ENCODE measurements at places on chromosomes 12 and 14.

- no peak for DNase-seq
Measured at GRCh38 chr12:72485017-72485701, 213.0 kb downstream of the TRHDE start.

GRCh38 chr14:100117633-100118395 lies 41.6 kb downstream of the DEGS2 start:
- DNase-seq, result no peak

DNA sequence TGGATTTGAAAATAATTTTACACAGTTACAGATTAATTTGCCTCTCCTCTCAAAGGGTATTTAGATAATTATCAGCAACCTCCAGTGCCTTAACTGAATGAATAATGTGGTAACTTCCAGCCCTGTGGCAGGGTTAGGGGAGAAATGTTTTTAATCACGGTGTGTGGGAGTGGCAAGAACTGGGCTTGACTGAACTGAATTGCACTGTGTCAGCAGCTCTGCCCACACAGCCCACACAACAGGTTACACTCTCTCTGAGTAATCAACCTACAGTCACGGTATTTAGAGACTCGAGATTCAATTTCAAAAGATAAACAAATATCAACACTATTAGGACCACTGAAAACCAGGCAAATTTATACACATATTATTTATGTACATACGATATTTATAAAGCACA lies 198.5 kb downstream of the KCNC2 start:
- DNase-seq, result no peak

GRCh38 chr12:62158461-62159360 lies 101.5 kb upstream of the USP15 start:
- no peak for DNase-seq

DNA sequence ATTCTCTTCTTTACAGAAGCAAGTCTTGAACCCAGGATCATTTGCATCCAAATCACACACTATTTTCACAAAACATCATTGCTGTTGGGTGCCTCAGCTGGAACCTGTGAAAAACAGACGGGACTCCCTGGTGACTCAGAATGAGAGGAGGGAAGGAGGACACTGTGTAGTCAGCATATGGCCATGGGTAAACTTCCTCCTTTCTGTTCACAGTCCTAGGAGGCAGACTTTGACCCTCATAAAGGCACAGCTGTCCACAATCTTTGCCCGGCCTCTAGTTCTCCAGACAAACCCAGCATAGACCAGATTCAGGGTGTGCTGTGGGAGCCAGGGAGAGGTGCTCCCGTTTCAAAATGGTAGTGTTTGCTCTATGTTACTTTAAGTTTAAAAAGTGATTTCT lies 62.0 kb downstream of the DYRK2 start:
- no peak for DNase-seq

DNA sequence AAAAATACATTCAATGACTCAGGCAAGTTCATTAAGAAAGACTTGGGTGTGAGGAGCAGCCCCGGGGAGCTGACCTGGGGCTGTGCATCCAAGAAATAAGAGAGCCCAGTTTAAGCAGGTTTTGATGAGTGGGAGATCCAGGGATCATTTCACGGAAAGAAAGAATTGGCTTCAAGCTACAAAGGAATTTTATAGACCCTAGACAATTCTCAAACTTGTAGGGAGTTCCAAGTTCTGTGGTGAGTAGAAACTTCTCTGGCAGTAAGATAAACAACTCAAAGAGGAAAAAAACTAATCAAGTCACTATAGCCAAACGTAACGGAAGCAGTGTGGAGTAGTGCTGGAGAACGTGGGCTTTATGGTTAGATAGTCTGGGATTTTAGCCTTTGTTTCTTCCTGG lies 175.7 kb upstream of the DDHD1 start:
- DNase-seq, result no peak

DNA sequence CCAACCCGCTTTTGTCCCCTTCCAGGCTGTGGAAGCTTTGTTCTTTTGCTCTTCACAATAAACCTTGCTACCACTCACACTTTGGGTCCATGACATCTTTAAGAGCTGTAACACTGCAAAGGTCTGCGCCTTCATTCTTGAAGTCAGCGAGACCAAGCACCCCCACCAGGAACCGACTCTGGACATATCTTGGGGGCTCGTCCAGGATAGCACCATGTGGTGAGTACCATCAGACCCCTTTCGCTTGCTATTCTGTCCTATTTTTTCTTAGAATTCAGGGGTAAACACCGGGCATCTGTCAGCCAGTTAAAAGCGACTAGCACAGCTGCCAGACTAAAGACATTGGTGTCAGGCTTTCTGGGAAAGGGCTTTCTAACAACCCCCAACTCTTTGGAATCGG lies 137.6 kb upstream of the PPFIA2 start:
- no peak for DNase-seq

DNA sequence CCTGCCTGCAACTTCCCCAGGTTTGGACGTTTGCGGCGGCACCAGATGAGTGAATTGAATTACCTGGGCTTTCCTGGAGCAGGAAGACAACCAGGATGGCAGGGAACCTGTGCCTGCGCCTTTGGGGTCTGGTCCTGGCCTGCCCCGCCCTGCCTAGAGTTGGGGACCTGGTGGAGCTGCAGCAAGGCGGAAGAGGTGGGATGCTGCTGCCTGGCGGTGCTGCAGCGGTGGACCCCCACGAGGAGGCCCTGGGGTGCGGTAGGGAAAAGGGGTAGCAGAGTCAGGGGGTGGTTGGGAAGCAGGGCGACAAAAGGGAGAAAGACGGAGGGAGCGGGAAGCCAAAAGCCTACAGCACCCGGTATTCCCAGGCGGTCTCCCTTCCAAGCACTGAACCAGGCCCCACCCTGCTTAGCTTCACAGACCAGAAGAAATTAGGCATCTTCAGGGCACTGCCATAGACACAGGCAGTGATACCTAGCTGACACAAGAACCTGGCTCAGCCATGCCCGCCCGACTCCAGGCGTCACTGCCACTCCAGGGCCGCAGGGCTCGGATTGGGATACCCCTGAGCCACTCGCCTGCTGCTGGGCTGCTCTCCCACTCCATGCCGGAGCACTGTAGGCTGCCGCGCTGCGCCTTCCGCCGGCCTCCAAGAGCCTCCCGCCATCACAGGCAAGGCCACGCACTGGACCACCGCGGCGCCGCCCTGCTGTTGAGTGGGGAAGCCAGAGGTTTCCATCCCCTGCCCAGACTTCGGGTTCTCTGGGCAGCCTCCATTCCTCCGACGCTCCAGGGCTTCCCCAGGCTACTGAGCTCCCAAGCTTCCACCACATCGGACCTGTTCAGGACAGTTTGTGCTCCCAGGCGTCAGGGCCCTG lies 155.2 kb upstream of the ALG10B start:
- no peak for DNase-seq

DNA sequence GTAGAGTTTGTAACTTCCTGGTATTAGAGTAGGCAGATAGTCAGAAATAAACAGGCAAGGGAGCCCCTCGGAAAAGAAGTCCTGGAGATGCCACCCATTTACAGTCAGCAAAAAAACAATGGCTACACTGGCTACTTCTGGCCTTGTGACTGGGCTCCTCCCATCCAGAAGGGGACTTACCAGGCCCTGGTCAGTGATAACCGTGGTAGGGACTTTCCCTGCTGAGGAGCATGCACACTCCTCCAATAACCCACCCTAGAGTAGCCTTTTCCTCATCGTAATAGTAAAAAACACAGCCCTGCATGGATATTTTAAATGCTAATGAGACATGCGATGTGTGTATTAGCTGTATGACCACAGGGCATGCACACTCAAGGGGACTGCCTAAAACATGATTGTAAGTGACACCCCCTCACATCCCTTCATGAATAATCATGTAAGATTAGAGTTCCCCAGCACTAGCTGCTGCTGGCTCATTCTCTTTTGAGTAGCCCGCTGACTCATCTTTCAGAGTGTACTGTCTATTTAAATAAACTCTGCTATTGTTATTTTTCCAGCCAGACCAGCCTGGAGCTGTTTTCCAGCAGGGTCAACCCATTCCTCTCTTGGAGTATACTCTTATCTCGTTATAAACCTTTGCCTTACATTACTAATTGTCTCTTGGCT lies 413.8 kb upstream of the TMTC1 start:
- DNase-seq, result no peak

- no peak for DNase-seq
Measured at GRCh38 chr14:44963044-44963528, 1.1 kb downstream of the TOGARAM1 start.

DNA sequence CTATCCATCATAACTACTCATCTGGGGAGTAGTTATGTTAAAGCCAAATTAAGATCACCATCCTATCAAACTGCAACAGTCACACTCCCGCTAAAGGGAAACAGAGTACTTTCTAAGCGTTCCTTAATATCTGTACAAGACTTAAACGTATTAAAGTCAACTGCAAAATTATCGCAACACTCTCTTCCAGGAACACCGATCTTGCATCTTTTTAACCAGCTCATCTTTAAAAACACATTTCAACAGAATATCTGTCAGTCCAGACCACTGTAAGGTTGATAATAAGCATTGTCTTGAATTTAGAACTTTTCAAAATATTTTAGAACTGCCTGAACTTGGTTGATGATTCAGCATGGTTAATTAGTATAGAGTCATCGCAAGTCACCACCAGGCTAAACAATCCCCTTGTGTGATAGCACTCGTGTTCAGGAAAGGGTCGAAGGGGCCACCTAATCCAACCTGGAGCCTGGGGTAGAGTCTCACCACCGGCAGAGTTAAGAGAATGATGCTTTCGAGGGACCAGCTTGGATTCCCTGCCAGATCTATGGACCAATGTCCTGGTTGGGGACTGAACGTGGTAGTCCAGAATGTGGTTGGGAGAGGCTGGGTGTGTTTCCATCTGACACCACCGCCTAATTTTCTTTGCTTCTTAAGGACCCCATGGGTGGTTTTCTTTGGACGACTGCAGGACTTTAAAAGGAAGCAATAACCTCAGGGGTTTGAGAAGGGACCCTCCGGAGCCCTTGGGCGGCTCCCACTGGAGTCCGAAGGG lies 890 bp downstream of the SPTLC2 start:
- no peak for DNase-seq

DNA sequence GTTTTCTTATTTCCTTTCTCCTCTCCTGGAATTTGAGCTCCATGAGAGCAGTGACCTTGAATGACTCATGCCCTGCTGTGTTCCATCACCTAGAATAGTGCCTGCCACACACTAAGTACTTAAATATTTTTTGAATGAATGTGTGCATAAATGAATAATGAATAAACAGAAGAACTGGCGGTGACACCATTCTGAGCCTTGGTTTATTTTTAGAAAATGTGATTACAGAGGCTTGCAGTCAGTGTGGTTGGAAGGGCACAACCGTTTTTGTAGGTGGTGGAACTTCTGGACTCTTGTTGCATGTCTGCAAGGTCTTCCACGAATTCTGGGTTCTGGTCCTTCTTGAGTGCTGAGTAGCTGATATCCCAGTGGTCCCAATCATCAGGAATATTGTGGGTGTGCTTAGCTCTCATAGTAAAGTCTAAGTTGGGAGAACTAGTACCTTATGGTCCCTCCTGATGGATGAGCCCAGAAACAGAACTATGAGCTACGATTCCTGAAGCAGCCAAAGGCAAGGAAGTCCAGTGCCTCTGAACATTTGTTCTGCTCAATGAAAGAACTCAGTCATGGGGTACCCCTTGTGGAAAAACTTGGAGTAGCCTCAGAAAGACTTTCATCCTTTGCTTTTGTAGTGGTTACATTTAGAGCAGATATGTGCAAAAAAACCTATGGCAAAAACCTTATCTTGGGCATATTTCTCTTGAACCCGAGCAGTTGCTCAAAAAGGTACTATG lies 28.8 kb upstream of the BHLHE41 start:
- DNase-seq, result no peak

GRCh38 chr12:24879644-24880043 lies 69.3 kb downstream of the BCAT1 start:
- DNase-seq, result no peak

GRCh38 chr12:68815928-68816800 lies 8.2 kb downstream of the MDM2 start:
- no peak for DNase-seq

DNA sequence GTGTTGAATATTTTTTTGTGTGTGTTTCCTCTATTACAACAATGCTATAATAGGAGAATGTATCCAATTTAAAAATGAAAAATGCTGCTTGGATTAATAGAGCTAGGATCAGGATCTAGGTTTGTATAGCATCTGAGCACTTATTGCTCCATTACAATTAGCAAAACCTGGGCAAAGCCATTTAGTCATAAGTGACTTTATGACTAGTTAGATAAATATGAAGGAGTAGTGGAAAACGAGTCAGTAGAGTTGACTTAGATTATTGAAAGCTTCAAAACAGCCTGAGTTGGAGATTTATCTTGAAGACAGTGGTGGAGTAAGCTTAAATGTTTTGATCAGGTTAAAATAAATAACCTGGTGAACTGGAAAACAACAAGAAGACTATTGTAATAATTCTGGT lies 2.8 kb downstream of the MED21 start:
- no peak for DNase-seq

DNA sequence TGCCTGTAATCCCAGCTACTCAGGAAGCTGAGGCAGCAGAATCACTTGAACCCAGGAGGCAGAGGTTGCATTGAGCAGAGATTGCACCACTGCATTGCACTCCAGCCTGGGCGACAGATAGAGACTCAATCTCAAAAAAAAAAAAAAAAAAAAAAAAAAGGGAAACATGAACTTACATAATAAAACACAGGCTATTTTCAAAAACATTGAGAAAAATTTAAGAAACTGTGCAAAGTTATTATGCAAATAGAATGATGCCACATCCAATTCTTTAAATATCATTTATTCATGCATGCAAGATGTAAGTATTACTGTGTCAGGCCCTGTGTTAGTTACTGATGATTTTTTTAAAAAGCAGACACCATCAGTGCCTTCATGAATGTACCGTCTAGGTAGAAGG lies 20.0 kb upstream of the SLC16A7 start:
- DNase-seq, result no peak

Measured in stimulated activated CD8-positive, alpha-beta memory T cell treated with anti-CD3 and anti-CD28 coated beads, Interleukin-2, amount 100 ng/mL, for 1 hour (primary cell).